ENCODE measurements at places on chromosomes 1 and 21.

- no peak for DNase-seq
Observed at GRCh38 chr1:212228591-212229119, 56.6 kb upstream of the PPP2R5A start.

GRCh38 chr1:55938376-55938850, 641.0 kb downstream of the PLPP3 start:
- no peak for DNase-seq

- DNase-seq = no peak
Observed at GRCh38 chr1:77655431-77655974, 27.0 kb downstream of the ZZZ3 start.

- no peak for DNase-seq
Observed at GRCh38 chr1:63487336-63488065, 35.5 kb downstream of the ITGB3BP start.

- DNase-seq = no peak
Observed at GRCh38 chr1:212164095-212164872, 120.9 kb upstream of the PPP2R5A start.

DNA sequence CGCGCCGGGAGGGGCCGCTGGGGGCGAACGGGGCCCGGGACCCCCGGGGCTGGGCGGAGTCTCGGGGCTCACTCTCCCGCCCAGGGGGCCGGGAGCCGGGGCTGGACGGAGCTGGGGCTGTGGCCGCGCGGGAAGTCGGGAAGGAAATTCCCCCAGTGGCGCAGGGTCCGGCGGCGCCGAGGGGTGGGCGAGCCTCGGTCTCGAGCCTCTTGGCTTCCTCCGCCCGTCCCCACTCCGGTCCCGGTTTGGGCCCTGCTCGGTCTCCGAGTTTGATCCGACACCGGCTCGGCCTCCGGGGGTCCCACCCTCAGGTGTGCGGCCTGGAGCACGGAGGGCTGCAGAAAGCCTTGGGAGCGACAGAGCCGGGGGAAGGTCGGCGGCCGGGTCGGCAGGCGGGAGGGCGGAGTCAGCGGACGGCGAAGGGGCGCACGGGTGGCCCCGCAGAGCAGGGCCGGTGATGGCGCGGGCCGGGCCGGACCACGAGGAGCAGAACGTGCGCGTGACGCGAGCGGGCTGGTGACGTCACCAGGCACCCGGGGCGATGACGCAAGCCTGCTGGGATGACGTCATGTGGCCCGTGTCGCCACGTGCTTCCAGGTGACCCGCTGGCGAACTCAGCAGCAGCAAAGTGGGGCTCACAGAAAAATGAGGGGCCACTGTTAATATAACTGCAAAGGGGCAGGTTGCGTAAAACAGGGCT, 610 bp upstream of the HES4 start:
- DNase-seq = peak; percentile 73

- DNase-seq = no peak
Observed at GRCh38 chr1:24316645-24317044, 2.5 kb upstream of the GRHL3 start.

GRCh38 chr1:16396591-16396990, 29.5 kb downstream of the SZRD1 start:
- DNase-seq = peak; percentile 41

DNA sequence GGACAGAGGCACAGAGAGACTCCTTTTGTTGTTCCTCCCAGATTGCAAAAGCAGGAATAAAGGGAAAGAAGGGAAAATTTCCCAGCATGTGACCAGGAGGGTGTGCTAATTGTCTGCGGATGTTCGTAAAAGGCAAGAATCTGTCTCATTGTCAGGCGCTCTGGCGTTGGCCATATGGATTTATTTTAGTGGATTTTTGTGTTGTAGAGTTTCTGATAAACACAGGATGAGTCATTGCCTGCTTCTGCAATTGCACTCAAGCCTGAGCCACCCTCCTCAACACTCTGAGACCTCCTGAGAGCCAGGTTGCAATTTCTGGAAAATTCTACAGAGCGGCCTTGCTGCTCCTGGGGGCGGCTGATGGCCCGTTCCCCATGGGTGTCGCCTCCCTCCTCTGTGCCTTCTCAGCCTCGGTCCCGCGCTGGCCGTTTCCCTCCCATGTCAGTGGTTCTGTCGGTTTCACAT, 227.7 kb downstream of the KAZN start:
- peak; percentile 79 for DNase-seq

DNA sequence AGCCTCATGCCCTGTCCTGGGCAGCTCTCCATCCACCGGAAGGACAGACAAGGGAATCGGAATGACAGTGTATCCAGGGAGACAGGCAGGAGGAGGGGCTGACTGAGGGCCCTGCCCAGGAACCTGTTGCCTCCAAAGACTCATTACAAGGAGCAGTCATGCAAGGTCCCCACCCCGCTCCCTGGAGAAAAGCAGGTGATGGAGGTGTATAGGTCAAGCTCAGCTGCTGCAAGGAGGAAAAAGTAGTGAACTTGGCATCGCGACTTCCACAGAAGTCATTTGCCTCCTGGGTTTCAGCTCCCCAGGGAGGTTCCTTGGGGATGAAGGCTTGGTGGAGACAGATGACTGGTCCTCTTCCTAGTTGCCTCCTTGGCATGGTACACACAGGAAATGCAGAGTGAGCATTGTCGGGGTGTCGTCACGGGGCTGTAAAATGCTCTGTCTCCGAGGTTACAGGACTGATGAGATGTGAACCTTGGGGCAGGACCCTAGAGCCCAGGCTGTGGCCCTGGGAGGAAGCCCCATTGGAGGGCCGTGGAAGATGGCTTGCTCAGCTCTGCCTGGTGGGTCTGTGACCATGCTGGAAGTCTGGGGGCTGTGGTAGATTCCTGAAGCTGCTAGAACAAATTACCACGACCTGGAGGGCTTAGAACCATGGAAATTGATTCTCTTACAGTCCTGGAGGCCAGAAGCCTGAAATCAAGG, 219.6 kb upstream of the C1orf174 start:
- no peak for DNase-seq

DNA sequence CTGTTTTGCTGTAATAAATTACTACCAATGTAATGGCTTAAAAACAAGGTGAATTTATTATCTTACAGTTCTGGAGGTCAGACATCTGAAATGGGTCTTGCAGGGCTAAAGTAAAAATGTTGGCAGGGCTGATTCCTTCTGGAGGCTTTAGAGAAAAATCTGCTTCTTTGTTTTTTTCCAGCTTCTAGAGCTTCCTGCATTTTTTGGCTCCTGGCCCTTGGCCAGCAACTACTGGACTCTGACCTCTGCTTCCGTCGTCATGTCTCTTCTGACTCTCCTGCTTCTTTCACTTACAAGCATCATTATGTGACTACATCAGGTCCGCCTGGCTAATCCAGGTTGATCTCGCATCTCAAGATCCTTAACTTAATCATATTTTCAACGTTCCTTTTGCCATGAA, 350.9 kb downstream of the S1PR1 start:
- no peak for DNase-seq

DNA sequence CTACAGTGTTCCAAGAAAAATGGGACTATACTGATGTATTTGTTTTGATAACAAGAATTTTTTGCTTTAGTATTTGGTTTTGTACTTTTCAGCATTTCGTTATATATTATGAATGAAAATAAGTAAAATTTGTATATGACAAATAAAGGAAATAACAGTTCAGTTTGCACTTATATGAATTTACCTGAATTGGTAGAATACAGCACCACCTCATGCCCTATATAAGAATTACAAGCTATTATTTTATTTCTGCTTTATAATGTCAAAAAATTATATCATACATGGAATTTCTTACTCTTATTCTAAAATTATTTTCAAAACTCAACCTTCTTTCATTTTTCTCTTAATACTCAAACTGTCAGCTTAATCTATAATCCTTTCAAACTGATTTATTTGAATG, 14.6 kb downstream of the EFCAB7 start:
- DNase-seq = no peak

- DNase-seq = no peak
Observed at GRCh38 chr1:10639775-10640578, 156.5 kb downstream of the CASZ1 start.

DNA sequence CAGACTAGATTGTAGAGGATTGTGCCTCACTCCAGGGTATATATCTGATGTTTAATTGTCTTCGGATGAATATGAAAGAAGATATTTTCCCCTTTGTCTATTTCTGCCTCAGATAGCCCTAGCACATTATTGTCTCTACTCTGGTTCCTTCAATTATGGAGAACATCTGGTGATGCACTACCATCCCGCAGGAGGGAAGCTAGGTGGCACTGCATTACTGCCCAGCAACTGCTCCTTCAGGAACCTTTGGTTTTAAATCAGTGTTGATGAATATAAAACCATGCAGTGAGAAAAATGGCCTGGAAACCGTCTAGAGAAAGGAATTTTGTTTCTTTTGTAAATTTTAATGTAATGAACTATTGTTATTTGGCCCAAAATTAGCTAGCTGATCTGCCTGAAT, 68.5 kb downstream of the GPR88 start:
- DNase-seq = no peak

DNA sequence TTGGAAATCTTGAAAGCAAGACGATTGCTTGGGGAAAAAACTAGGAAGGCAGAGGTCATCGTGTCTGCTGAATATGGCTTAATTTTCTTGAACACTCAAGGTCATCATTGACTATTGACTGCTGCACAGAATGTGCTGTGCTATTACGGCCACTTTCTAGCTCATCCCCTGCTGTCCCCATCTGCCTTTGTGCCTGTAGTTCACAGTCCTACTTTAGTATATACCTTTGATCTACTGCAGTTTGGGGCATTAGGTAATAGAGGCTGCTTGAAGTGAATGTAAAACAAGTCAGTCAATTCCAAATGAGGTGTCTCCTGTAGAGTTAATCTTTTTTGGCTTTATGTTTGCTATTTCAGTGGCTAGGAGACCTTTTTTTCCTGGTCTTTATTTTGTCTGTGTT, 8.3 kb downstream of the RAB4A start:
- DNase-seq = no peak

- no peak for DNase-seq
Observed at GRCh38 chr1:60697204-60697994, 385.0 kb upstream of the NFIA start.

- no peak for DNase-seq
Observed at GRCh38 chr1:54425152-54425584, 19.0 kb upstream of the SSBP3 start.

DNA sequence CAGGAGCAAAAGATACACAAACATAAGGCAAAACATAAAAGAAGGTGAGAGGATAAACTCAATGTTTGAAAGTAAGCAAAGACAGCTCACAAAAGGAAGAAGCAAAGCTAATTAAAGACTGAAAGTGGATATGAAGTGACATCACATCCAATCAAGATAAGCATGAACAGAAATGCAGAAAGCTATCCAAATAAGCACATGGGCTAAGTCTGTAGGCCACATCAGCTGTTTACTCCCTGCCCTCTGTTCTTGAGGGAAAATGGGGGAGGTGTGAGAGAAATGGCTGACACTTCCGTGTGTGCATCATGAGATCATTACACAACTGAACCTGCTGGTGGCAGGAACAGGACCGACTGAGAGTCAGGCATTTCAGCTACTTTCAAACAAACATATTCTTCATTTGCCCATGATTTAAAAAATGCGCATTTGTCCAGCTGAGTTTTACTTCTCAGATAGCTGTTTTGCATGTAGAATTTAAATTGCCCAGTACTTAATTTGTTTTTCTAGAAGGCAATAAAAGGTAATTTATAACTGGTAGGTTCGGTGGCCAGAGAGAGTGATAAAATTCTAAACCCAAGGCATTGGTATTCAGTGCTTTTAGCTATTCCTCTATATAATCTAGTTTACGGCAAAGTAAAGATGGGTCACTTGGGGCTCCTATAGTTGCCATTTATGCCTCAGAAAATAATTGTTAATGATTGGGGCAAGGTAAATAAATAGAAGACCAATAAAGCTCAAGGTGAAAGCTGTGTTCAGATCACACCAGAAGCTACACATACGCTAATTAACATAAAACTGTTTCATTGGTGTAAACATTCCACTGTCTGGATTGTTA, 27.2 kb upstream of the MAN1A2 start:
- DNase-seq = no peak

- no peak for DNase-seq
Observed at GRCh38 chr1:227845147-227845458, 29.6 kb downstream of the PRSS38 start.

DNA sequence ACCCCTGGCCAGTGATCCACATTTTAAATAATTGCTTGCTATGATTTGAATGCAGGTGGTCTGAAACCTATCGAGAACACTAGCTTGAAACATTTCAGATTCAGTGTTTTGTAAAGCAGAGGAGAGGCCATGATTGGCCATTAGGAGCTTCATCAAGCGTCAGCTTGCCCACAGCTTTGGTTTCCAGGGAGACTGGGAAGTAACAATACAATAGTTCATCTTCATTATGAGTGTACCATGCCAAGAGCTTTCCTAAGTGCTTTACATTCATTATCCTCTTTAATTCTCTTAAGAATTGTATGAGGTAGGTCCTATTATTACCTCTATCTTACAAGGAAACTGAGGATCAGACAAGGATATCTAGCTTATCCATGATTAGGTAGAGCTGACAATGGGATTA, 27.7 kb upstream of the ATP5PO start:
- no peak for DNase-seq

GRCh38 chr1:207024202-207025145, 8.1 kb downstream of the C1orf116 start:
- DNase-seq = no peak

- no peak for DNase-seq
Observed at GRCh38 chr1:198934901-198935305, 296.1 kb downstream of the PTPRC start.

DNA sequence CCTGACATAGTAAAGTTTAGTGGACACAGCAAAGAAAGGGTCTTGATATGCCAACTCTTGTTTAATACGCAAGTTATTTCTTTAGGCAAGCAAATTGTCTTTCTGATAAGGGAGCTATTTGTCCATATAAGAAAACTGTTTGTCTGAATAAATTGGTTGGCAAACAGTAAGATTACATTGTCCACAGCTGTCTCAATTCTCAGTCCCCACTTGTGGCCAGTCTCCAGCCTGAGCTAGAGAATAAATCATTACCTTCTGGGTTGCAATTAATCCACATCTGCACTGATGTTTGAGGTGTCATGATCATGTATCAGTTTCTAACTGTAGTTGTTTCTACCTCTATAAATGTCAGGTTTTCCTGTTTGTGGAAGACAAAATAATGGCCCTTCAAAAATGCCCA, 60.0 kb upstream of the TNR start:
- no peak for DNase-seq

DNA sequence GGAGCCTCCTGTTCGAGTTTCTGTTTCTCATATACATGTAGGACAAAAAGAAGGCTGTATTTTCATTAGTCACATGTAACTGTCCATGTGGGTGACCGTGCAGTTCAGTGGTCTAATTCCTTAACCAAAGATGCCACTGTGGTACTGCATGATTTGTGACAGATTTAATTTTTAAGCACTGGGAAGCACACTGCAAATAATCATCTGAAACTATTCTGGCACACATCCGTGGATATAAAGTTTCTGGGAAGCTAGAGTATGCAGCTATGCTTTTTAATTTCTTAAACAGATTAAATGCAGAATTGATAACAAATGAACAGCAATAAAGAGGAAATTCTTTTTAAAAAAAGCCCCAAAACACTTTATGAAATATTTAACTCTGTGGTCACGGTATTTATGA, 254.8 kb downstream of the LMO4 start:
- no peak for DNase-seq

- peak; percentile 35 for DNase-seq
Observed at GRCh38 chr1:187051618-187052232, 223.0 kb downstream of the PLA2G4A start.

All from HS-5 (cell line).